K562 (cell line): ENCODE measurements at places on chromosomes 5 and 9.

- DNase-seq = no peak
Observed at GRCh38 chr5:132839426-132840301, 9.2 kb upstream of the SHROOM1 start.

- DNase-seq = no peak
Observed at GRCh38 chr9:98795295-98795955, 930 bp downstream of the ANKS6 start.

GRCh38 chr9:121711281-121711680 is 59.8 kb downstream of the DAB2IP start:
- no peak for DNase-seq

GRCh38 chr9:2208991-2209390 is 193.8 kb downstream of the SMARCA2 start:
- no peak for DNase-seq

DNA sequence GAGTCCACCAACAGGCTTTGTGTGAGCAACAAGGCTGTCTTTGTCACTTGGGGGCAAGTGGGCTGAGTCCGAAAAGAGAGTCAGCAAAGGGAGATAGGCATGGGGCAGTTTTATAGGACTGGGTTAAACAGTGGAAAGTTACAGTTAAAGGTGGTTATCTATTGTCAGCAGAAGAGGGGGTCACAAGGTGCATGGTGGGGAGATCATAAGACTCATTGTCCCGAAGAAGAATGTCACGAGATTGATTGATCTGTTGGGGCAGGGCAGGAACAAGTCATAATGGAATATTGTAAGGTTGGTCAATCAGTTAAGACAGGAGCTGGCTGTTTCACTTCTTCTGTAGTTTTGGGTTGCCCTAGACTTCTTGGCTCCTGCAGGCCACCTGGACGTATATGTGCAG is 7.6 kb upstream of the HMGCS1 start:
- DNase-seq = peak; percentile 40

GRCh38 chr9:18297056-18297841 is 176.7 kb upstream of the ADAMTSL1 start:
- DNase-seq = no peak

- DNase-seq = no peak
Observed at GRCh38 chr5:5285906-5286305, 136.6 kb upstream of the ICE1 start.

DNA sequence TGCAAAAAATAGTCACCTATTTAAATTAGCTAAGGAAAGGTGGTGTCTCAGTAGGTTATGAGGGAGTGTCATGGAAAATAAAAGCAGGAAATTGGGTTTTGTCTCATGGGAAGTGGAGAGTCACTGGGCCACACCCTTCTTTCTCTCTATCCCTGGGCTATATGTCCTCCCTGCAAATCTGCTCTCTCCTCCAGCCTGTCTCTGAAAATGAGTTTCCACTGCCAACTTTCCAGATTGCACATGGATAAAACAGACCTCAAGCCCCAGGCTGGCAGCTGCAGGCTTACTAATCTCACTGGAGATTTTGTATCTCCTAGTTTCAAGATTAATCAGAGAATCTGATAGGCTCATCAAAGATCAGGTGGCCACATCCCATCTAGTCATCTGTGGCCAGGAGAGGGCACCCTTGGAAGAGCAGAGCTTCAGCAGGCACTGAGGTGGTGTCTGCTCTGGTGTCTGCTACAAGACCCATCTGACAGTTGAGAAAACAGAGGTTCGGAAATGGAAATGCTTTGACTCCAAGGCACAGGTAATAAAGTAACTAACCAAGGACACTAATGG is 178.9 kb downstream of the MSX2 start:
- DNase-seq = no peak

DNA sequence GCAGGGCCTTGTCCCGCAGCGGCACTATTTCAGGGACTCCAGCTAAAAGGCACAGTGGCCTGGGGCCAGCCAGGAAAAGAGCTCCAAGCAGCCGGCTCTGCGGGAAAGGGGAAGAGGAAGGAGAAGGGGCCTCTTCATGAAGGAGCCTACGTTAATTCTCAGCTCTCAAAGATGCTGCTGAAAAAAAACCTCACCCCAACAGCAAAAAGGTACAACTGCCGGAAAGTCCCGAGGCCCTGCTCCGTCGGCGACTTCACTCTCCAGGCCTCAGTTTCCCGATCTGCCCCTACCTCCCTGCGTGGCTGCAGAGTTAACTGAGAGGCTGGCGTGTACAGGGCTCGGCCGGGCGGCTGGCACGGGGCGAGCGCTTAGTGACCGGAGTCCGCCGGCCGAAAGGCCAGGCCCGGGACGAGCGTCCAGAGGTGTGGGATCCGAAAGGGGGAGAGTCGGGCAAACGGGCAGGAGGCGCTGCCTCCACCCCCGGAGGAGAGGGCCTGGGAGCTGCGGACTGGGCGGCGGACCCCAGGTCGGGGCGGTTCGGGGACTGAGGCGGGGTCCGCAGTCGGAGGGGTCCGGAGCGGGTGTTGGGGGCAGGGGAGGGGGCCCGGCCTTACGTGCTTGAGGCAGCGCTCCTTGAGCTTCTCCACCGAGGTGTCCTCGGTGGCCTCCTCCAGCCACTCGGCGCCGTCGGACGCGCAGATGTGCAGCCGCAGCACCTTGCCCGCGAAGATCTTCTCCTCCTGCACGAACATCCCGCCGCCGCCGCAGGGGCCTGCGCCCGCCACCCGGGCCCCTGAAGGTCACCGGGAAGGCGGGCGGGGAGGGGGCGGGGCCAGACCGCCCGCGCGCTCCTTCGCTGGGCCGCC is 529 bp downstream of the UBAC1 start:
- no peak for DNase-seq

DNA sequence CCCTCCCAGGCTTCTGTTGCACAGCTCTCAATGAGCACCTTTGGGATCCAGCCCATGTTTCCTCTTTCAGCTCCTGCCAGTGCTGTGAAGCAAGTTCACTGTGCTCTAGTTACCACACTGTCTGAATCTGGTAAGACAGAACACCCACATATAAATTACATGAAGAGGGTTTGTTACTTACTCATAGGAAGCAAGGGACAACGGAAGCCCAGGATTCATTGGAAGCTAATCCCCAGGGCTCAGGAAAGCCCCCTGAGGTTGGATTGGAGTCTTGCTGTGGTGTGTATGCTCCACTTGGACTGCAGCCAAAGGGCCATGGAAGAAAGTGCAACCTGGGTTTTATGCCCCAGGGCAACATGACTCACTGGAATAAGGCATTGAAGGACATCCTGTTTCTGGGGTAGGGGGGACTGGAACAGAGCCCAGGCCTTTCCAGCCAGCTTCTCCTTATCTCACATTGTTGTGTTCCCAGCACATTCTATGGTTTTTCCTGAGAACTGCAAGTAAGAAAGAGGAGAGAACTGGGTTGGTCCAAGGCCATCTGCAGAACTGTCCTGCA is 15.6 kb upstream of the CLK4 start:
- DNase-seq = no peak

DNA sequence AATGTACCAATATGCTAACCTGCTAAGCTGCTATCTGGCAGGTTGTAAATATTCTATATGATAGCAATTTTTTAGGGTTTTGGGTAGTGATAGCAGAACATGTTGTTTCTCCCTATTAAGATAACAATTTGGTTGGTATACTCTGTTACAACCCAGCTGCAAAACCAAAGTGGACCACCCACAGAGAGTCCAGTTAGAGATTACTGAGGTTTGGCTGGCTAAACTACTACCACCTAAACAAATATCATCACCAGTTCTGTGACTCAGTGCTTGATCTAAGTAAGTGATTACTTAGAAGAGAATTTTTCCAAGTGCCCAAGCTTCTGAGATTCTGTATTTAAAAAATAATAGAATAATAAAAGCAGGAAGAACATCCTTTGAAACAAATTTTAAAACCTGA is 72.3 kb downstream of the XRCC4 start:
- no peak for DNase-seq

DNA sequence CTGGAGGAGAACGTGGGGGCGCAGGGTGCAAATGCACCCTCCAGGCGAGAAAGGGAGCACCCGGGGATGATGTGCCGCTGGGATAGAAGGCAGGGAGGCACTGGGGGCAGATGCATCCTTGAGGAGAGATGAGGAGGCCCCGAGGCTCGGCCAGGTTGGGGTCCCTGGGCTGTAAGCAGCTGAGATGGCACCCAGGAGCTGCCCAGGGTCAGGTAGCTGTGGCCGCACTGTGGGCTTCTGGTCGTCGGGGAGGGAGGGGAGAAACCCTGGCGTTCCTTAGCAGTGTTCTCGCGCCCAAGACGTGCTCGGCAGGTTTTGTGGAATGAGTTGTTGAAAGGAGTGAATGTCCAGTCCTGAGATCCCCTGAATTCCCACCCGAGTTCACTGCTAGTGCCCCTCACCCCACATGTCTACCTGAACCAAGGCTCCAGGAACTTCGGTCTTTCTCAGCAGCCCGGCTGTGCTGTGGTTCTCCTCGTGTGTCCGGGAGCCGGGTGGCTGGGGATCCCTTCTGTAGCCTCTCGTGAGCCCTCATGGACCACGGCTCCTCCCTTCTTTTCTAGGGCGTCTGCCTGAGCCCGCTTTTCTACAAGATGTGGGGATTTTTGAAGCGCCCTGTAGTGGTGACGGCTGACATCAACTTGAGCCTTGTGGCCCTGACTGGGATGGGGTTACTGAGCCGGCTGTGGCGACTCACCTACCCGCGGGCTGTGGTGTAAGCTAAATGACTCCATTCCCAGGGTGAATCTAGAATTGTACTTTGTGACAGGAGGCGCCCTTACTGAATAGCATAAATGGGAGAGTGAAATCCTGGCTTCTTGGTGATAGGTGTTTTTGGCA is 1.1 kb downstream of the POMT1 start:
- peak; percentile 48 for DNase-seq

DNA sequence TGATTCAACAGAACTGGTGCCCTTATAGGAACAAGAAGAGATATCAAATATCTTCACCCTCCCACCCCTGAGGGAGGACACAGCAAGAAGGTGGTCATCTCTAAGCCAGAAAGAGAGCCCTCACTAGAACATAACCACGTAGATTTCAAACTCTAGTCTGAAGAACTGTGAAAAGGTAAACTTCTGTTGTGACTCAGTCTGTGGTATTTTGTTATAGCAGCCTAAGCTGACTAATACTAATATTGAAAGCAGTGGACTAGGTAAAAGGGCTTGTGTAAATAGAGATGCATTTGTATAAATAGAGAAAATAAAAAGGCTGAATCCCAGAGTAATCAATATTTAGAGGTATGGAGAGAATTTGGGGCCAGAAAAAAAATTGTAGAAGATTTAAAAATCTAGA is 157.6 kb upstream of the CCNH start:
- no peak for DNase-seq

- DNase-seq = peak; percentile 76
Observed at GRCh38 chr5:149618581-149619248, 37.4 kb downstream of the ARHGEF37 start.

DNA sequence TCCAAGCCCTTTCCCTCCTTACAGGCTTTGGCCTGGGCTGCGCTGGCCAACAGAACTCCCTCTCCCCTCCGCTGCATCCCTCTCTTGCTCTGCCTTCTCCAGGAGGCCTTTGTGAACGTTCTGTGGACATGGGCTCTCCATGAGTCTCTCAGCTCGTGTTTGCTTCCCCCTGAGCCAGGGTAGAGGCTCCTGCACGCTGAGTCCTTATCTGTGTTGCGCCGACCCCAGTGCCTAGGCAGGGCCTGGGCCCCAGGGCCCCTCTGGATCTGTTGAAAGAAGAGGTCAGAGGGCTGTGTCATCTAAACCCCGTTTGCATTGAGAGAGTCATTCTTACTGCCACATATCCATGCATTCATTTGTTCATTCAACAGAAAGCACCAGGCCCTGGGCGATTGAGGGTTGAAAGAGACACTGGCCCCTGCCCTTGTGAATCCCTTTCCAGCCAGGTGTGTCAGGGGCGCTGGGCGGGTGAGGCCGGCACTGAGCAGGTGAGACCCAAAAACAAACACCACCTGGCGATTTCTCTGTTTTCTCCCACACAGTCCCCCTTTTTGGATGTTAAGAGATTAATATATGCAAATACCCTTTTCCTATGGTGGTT is 111.2 kb upstream of the IER5L start:
- no peak for DNase-seq

- DNase-seq = no peak
Observed at GRCh38 chr9:69996967-69997366, 46.7 kb upstream of the MAMDC2 start.

DNA sequence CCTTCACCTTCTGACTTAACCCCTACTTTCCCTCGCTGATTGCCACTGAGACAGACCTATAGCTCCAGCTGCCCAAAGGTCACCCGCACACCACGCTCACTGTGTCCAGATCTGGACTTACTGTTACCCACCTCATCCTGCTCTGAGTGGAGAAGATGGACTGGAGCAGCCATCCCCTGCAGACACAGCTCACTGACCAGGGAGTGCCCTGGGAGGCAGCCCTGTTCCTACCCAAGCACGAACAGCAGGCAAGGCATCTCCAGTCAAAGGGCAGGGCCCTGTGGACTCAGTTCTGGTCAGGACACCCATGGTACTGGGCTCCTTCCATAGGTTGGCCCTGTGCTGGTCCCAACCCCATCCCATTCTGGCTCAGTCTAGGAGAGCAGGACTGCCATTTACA is 9.5 kb upstream of the BARX1 start:
- DNase-seq = no peak

GRCh38 chr9:14529629-14530028 is 163.6 kb downstream of the ZDHHC21 start:
- DNase-seq = no peak

DNA sequence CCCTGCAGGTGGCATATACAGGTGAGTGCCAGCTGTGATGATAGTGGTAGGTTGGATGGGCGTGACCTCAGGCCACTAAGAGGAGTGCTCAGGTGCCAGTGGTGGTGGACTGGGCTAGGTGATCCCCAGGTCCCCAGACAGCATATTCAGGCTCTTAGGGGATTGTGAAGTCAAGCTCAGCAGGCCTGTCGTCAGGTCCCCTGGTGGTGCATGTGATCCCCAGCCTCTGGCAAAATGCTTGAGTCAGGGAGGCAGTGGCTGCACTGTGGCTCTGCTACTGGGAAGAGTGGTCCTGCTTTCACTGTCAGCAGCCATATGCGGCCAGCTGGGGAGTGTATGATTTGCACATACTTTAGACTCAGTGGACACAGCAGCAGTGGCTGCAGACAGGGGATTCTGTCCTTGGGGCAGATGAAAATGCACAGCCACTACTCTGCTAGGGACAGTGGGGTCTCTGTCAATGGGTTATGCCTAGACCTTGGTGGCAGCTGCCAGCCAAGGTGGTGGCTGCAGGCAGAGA is 31.6 kb upstream of the CTSL start:
- no peak for DNase-seq

GRCh38 chr5:128193665-128194390 is 110.3 kb downstream of the SLC12A2 start:
- DNase-seq = no peak

DNA sequence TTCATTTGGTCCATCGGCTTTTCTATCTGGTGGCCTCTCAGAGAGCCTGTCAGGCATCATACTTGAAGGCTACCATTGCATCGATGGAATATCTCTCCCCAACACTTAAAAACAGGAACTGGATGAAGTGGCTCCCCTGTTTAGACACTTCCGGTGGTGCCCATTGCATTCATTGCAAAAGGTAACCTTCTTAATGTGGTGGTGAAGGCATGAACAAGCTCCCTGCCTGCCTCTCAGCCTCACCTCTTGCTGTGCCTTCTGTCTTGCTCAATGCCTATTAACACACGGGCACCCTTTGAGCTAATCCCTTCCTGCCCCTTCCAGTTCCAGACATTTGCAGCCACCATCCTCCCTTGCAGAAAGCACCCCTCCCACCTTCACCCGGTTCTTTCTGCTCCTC is 233.1 kb upstream of the MSX2 start:
- DNase-seq = no peak

- DNase-seq = no peak
Observed at GRCh38 chr5:78974601-78975000, 10.5 kb downstream of the ARSB start.
